ENCODE measurements at places on chromosomes 7 and 10. TPM values are rescaled to one million over a fixed set of nuclear protein-coding genes. Genes with fewer than 3 reads are reported as not detected.

- no peaks in the 10 kb centered on the region for H3K27me3 ChIP-seq
- no peak for DNase-seq
- no peaks in the 10 kb centered on the region for H3K36me3 ChIP-seq
- H3K27ac ChIP-seq = no peak overlapping the region
- H3K4me3 ChIP-seq = no peak overlapping the region
Measured at GRCh38 chr10:60237977-60238758, 151.5 kb downstream of the ANK3 start.

Gene ZNF425
- total RNA-seq = 8.0 TPM

GRCh38 chr7:118845791-118846190 is 621.3 kb downstream of the ANKRD7 start:
- no peaks in the 10 kb centered on the region for H3K36me3 ChIP-seq
- no peak for DNase-seq
- no peak overlapping the region for H3K4me3 ChIP-seq
- no peak overlapping the region for H3K27ac ChIP-seq
- H3K27me3 ChIP-seq = no peaks in the 10 kb centered on the region

GRCh38 chr10:123154711-123155505 is 706 bp downstream of the BUB3 start:
- peaks cover 19% of the 10 kb centered on the region for H3K4me1 ChIP-seq
- peak; percentile 41 for DNase-seq
- H3K36me3 ChIP-seq = peaks cover 13% of the 10 kb centered on the region

Gene MRPS17
- 15.8 TPM for total RNA-seq

GRCh38 chr7:7536396-7537019 is 835 bp upstream of the COL28A1 start:
- H3K36me3 ChIP-seq = peaks cover 3% of the 10 kb centered on the region
- no peak for DNase-seq
- no peak overlapping the region for H3K4me3 ChIP-seq

Gene AKR1C2
- 12.6 TPM for total RNA-seq

GRCh38 chr10:13351340-13351915 is 3.3 kb upstream of the SEPHS1 start:
- no peaks in the 10 kb centered on the region for H3K36me3 ChIP-seq
- peaks cover 43% of the 10 kb centered on the region for H3K27me3 ChIP-seq
- H3K27ac ChIP-seq = no peak overlapping the region
- H3K4me1 ChIP-seq = peaks cover 12% of the 10 kb centered on the region
- no peak overlapping the region for H3K4me3 ChIP-seq

Gene SFTPA1
- total RNA-seq = 0.22 TPM

- H3K27ac ChIP-seq = peak overlapping the region; percentile 37
- no peaks in the 10 kb centered on the region for H3K36me3 ChIP-seq
- peaks cover 35% of the 10 kb centered on the region for H3K27me3 ChIP-seq
- H3K4me3 ChIP-seq = no peak overlapping the region
Measured at GRCh38 chr7:155206318-155207020, 91.2 kb upstream of the INSIG1 start.

All from progenitor cell of endocrine pancreas (in vitro differentiated cells).